ENCODE measurements at places on chromosomes 7 and 10.

DNA sequence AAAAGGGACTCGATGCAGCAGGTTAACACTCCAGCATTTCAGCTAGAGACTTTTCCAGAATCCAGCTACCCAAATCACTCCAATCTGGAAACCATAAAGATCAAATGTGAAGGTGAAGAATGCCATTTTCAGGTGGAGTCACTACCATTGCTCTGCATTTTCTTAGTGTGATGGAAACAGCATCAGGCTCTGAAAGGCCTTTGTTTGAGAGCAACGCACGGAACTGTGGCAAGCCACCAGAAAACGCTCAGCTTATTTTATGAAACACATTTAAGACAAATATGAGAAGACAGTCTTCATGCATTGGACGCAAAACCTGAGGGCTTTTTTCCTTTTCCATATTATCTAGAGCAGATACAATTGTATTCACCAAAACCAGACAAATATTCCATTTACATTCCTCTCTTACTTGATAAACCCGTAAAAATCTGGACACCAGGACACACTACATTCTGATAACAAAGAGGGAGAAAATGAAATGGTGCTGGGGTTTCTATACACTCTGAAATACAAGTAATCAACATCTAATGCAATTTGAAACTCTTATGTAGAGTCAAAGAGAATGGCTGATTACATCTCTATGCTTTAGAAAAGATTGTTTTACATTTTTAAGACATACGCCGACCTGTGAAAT, 99.1 kb downstream of the NRP1 start:
- DNase-seq: no peak

GRCh38 chr7:75889826-75890225, 11.0 kb downstream of the RHBDD2 start:
- no peak for DNase-seq

GRCh38 chr10:71039551-71039950, 151.2 kb upstream of the PCBD1 start:
- DNase-seq: no peak

DNA sequence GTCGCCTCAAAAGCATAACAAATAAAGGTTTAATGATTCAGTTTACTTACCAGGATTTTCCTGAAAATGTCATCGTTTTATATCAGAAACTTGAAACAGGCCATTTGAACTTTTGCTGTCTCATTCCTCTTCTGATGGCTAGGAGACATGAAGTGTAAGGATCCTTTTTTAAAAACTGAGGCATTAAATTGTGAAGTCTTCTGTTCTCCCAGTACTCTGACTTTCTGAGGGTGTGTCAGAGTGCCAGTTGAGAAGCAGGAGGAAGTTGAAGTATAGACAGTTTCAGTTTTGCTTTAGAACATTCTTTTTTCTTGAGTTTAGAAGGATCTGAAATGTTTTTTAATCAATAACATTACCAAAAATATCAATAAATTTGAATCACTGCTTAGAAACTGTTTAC, at the start of gene SAMD9L:
TSS of gene SAMD9L (minus strand) at position 242 of the 400 bp plus-strand sequence. CDS start 12,414 bp downstream, outside the sequence.
- no peak for DNase-seq

- no peak for DNase-seq
Measured at GRCh38 chr10:58107506-58107905, 160.2 kb downstream of the IPMK start.

GRCh38 chr7:111232249-111233084, 141.5 kb downstream of the LRRN3 start:
- no peak for DNase-seq

DNA sequence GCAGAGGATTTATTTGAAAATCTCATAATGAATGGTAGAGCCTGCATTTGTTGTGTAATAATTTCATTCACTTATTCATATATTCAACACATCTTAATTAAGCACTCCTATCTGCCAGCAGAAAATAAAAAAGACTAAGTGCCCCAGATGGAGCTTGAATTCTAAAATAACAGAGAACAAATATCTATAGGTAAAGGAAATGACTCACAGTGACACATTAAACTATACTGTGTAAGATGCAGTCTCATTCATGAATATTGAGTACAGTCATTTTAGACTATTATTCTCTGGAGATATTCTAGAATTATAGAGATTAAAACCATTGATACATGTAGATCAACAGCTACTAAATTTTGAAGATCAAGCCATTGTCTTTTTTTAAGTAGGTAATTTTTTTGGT, 72.1 kb downstream of the PTPRZ1 start:
- no peak for DNase-seq

DNA sequence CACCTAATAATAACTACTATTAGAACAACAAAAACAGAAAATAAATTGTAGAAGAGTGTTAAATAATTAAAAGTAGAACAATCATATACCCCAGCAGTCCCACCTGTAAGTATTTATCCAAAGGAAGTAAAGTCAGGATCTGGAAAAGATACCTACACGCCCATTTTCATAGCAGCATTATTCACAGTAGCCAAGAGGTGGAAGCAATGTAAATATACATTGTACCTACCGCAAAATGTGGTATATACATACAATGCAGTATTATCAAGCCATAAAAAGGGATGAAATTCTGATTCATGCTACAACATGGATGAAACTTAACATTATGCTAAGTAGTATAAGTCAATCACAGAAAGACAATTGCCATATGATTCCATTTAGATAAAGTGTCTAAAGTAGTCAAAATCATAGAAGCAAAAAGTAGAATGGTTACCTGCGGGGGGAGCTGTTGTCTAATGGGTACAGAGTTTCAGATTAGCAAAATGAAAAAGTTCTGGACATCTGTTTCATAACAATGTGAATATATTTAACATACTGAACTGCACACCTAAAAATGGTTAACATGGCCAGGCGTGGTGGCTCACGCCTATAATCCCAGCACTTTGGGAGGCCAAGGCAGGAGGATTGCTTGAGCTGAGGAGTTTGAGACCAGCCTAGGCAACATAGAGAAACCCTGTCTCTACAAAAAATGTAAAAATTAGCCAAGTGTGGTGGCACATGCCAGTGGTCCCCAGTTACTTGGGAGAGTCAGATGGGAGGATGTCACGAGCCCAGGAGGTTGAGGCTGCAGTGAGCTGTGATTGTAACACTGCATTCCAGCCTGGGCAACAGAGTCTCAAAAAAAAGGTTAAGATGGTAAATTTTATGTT, 6.0 kb upstream of the TMED4 start:
- DNase-seq: no peak

- no peak for DNase-seq
Measured at GRCh38 chr7:103297837-103298179, 573 bp downstream of the PMPCB start.

DNA sequence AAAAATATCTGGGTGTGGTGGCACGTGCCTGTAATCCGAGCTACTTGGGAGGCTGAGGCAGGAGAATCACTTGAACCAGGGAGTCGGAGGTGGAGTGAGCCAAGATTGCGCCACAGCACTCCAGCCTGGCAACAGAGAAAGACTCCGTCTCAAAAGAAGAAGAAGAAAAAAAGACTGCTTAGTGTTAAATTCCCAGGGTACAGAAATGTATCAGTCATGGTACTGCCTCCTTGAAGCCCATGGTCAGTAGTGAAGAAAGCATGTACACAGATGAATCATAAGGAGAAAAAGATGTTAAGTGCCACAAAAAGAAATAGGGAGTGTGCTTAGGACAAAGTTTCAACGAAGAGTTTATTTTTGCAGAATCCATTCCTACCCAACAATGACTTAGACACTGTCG, 62.5 kb upstream of the KMT2E start:
- no peak for DNase-seq

DNA sequence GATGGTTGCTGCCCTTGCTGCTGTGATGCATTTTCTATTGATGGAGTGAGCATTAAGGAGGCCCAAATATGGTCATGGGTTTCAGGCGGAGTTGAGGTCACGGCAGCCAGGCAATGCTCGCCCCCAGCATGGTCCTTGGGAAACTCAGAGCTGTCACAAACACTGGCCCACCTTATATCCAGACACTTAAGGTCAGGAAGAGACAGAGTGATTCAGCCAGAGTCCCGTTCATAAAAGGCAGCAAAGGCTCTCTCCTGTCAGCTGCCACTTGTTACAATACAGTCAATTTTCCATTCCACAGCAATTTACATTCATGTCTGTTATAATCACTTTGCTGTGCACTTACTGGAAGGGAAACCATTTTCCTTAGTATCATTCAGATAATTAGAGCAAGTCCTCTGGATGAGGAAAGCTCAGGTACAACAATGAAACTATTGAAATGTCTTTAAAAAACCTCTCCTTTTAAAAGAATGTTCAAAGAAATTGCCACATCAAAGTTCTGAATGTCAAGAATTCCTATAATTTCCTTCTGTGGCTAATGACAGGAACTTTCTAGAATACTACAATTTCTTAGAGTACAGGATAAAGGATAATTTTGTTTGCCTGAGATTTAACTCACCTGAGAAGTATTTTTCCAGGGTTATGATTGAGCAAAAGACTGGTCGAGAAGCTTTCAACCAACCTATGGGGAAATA, 14.8 kb upstream of the ANKRD1 start:
- peak; percentile 95 for DNase-seq

- DNase-seq: no peak
Measured at GRCh38 chr10:131937836-131938235, 37.0 kb downstream of the PPP2R2D start.

DNA sequence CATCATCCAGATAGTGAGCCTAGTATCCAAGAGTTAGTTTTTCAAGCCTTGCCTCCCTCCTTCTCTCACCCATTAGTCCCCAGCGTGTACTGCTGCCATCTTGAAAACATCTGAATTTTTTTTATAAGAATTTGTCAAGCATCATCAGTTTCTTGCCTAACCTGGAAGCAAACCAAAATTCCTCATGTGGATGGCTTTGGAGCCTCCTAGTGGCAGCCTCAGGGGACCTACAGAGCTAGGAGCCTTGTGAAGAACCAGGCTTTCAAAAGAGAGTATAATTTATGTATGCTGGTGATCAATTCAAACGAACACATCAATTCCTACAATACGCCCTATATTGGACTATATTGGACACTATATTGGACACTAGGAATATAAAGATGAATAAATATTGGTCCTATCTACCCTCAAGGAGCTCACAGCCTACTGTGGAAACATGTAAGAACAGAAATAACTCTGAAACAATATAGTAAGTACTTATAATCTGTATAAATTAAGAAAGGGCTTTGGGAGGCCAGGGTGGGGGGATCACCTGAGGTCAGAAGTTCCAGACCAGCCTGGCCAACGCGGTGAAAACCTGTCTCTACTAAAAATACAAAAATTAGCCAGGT, 63.4 kb downstream of the HPSE2 start:
- DNase-seq: peak; percentile 64

GRCh38 chr7:149310113-149310836, 48.3 kb downstream of the ZNF783 start:
- DNase-seq: no peak

DNA sequence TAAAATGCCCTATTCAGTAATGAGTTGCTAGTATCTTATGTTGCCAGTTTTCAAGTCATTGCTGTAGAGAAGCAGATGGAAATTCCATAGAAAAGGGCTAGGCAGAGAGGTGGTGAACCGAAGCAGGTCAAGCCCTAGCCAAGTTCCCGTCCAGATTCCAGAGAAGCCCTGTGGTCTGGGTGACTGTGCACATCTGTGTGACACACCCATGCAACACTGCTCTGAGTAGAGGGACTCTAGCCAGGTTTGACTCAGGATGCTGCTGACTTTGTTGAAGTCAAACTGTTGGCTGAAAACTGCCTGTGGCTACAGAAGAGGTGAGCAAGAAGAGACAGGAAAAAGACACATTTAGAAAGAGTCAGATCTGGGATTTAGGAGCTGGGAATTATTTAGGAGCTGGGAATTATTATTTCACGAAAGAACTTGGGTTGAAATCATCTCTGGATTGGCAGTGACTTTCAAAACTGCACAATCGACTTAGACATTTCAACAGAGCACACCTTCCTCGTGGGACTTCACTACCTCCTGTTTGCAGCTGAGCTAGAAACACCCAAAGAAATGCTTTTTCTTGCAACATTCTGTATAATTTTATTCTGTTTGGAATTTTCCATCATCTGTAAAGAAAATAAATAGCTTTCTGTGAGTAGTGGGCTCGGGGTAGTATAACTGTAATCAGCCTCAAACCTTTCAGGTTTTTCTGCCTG, 149.1 kb upstream of the PRKCQ start:
- no peak for DNase-seq

GRCh38 chr10:124605001-124605370, 139.2 kb downstream of the FAM53B start:
- no peak for DNase-seq

DNA sequence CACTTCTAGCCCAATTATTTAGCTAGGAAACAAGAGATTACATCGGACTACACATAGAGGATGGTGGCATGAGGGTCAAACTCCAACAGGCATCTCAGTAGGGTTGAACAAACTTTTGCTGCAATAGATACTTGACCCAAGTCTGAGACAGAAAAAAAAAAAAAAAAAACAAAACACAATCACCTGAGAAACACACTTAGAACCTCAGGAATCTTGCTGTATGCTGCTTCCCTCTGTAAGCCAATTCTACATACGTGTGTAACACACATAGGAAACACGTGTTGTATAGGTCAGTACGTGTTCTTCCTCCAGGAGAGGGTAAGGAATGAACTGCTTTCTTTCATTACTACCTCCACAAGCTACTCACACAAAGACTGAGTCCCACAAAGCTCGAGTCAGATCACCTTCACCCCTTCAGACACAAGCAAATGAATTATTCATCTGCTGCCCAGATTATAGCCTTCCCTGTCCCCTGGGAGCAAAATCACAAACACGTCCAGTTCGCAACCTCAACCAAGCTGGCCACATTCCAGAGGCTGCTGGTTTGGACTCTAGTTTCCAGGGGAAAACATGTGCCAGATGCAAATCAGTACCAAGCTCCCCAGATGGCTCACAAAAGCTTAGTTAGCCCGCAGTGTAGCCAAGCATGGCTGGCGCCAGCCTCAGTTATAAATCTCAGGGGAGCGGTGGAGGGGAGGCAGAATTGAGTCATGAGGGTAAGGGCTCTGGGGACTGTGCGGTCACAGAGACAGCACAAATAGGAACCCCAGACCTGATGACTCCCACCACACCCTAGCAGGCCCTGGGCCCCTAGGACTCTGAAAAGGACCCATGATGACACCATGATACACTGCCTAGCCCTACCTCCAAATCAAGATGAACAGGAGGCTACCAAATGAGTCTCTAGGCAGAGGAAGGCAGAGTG, 15.1 kb downstream of the PSAP start:
- peak; percentile 74 for DNase-seq

GRCh38 chr10:62589689-62590088, 214.8 kb upstream of the ADO start:
- no peak for DNase-seq
